ENCODE measurements at places on chromosomes 6 and 20. TPM values are rescaled to one million over a fixed set of nuclear protein-coding genes. Genes with fewer than 3 reads are reported as not detected.

Gene PGC
- total RNA-seq = not detected

Gene DST
- total RNA-seq = 511 TPM

Gene PAX1
- total RNA-seq = not detected

Gene BTN1A1
- total RNA-seq = not detected

Gene SMLR1
- total RNA-seq = not detected

Gene ZNF512B
- 11.9 TPM for total RNA-seq

Gene THBS2
- total RNA-seq = 2,099 TPM

Gene CD24
- total RNA-seq = 3.3 TPM

Gene TBX18
- total RNA-seq = 45.0 TPM

Gene HLA-DOB
- 0.10 TPM for total RNA-seq

Gene FRMD1
- total RNA-seq = not detected

Gene SPTLC3
- 3.9 TPM for total RNA-seq

Gene MTFR2
- total RNA-seq = 0.33 TPM

Gene HLA-DRA
- total RNA-seq = 5.2 TPM

Gene ESR1
- total RNA-seq = 1.8 TPM

Gene PRICKLE4
- total RNA-seq = 0.36 TPM

Gene PROCR
- total RNA-seq = 129 TPM

Gene KHDC1L
- total RNA-seq = not detected

Gene PRPH2
- 0.91 TPM for total RNA-seq

Gene CDSN
- not detected for total RNA-seq

Gene DEF6
- total RNA-seq = 0.59 TPM

Gene KCNG1
- total RNA-seq = 18.6 TPM

Gene SMOC2
- 0.13 TPM for total RNA-seq

Gene PSORS1C2
- not detected for total RNA-seq

Gene HAO1
- total RNA-seq = not detected

Gene KCNQ2
- not detected for total RNA-seq

Gene MYT1
- total RNA-seq = not detected

Gene PTCHD4
- 4.4 TPM for total RNA-seq

Gene ZNF831
- total RNA-seq = not detected

Gene NOTCH4
- 0.65 TPM for total RNA-seq

Gene PLA2G7
- not detected for total RNA-seq

Gene SYCP2
- total RNA-seq = 0.36 TPM

Gene SRSF3
- 136 TPM for total RNA-seq

Gene TINAG
- total RNA-seq = not detected

Gene MDN1
- total RNA-seq = 27.3 TPM

Gene COL12A1
- total RNA-seq = 724 TPM

Gene DEFB132
- total RNA-seq = not detected

Gene SOBP
- total RNA-seq = 14.6 TPM

Gene C6orf132
- 0.66 TPM for total RNA-seq

Gene DUSP15
- total RNA-seq = 0.20 TPM

Gene BPIFA1
- total RNA-seq = not detected

Gene OXT
- total RNA-seq = not detected

Gene UBE2C
- total RNA-seq = 7.9 TPM

Gene ZNF335
- total RNA-seq = 15.4 TPM

Gene JPH2
- 2.2 TPM for total RNA-seq

Gene AVP
- total RNA-seq = not detected

Gene DEFB116
- total RNA-seq = not detected

Gene DCDC2
- 0.03 TPM for total RNA-seq

Gene GSTA2
- total RNA-seq = not detected

Gene TRAPPC3L
- total RNA-seq = not detected
